Hypothalamus (tissue), 51 donors: ENCODE measurements at places on chromosomes 3 and 15.

DNA sequence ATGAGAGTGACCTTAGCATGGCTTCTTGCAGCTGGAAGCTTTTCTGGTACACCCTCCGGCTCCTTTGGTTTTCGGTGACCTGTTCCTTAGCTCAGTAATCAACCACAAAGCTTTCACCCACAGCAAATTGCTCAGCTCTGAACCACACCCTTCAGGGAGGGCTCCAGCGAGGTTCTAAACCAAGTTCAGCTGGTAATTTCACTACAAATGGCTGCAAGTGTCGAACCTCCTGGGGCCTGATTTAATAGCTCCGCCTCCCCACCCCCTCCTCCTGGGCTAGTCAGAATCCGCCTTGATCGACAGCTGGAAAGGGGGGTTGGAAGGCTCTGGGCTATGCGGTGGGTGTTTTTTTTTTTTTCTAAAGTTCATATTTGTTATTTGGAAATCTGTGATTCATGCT is 150.9 kb upstream of the MCTP2 start:
- no peak for DNase-seq

- no peak for DNase-seq
Measured at GRCh38 chr15:78103406-78104118, 11.2 kb downstream of the SH2D7 start.

GRCh38 chr15:63028442-63029110 is 14.0 kb upstream of the TPM1 start:
- DNase-seq, result no peak

- DNase-seq, result no peak
Measured at GRCh38 chr3:17584066-17584465, 158.4 kb downstream of the TBC1D5 start.

- DNase-seq, result no peak
Measured at GRCh38 chr3:72263223-72263990, 478.5 kb upstream of the PROK2 start.

DNA sequence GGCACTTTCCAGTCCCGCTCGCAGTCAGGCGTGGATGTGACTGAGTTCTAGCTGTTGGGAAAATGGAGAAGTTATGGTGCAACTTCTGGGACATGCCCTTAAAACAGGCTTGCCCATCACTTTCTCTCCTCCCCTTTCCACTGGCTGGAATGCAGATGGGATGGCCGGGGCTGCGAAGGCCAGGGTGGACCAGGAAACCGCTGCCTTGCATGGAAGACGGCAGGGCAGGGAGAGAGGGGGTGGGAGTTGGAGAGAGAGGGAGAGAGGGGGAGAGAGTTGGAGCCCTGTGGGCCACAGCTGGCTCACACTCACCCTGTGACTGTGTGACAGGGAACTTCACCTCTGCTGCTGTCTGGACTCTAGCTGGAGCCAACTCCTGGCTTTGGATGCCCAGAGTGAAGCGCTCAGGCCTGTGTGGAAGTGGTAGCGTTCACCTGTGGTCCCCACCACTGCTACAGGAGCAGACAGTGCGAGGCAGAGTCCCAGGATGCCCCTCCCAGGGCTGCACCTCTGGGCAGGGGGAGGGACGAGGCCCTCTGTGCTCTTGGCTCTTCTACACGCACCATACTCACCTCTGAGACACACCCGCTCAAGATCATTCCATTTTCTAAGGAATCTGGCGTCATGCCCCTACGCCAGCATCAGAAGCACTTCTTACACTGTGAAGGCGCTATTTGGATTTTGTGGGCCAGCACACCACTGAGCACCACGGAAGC is 36.6 kb downstream of the KLHL25 start:
- no peak for DNase-seq

DNA sequence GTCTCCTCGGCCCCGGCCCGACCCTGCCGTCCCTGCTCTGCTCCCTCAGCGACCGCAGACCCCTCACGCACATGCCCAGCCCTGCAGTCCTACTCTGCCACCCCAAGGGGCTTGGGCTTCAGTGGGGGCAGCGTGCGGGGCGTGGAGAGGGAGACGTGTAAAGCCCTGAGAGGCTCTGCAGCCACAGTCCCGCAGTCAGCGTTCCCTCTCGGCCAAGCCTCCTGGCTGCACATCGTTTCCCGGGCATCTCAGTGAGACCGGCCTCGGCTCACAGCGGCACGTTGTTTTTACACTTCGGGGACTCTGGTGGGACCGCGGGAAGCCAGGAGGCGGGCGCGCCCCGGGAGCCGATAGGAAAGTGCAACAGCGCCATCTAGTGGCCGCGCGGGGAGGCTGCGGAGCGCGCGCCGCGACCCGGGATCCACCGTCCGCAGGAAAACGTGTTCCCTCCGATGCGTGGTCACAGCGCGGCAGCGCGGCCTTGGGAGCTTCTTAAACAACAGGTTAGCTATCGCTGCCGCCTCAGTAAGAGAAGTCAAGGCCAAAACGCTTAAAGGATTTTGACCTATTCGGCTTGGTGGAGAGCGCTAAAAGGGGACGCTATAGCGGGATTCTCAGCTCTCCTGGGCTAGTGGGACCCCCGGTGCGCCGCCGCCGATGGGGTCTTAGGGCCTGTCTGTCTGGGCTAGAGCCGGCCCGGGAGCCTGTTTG is 226.8 kb upstream of the IGF1R start:
- DNase-seq, result peak; percentile 14

DNA sequence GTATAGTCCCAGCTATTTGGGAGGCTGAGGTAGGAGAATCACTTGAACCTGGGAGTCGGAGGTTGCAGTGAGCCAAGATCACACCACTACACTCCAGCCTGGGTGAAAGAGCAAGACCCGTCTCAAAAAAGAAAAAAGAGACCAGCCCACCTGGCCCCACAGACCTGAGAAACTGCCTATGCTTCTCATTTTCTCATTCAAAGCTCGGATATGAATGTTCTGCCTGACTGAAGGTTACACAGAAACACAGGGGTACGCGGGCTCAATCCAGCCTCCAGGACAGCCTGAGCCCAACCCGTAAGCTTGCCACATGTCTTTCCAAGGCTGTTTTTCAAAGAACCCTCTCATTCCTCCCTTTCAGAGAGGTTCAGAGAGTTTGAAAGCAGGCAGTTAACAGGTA is 9.7 kb upstream of the LRRC15 start:
- no peak for DNase-seq

GRCh38 chr3:152583963-152584362 is 251.0 kb upstream of the P2RY1 start:
- DNase-seq, result no peak

- DNase-seq, result no peak
Measured at GRCh38 chr3:29333576-29333975, 52.7 kb downstream of the RBMS3 start.
